ENCODE measurements at places on chromosomes 5 and 9.
A peak's percentile ranks its signal among the peaks of the same experiment; 100 is the strongest.

- no peak for DNase-seq
Measured at GRCh38 chr9:120920806-120921178, 5.8 kb downstream of the TRAF1 start.

DNA sequence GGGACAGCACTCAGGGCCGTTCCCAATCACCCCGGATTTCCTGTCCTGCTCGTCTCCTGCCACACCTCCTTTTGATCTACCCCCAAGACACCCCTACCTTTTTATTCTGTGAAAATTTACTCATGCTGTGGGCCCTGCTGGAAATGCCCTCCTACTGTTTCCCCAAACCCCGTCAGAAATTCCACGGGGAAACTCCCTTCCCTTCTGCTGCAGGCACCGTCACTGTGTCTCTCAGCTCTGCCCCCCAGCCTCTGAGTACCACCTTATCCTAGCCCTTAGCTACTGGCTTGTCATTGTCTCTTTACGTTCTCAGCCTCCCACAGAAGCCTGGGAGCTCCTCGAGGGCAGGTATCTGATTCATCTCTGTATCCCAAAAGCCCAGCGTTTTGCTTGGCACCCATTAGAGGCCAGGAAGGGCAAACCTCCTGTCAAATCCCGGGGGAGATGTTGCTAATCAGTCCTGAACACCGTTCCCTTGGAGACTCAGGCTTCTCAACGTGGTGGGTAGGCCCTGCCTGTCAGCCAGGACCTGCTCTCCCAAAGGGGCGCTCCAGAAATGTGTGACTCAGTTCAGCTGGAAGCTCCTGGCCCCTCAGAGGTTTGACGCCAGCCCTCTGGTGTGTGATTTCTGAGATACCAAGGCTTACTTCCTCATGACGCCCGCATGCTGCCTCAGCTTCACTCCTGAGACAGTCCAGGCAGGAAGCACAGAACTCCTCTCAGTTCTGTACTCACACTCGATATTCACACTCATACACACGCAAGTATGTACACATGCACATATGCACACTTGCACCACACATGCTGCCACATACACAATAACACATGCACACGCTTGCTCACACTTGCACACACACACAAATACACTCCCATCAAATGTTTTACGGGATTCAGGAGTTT, 50.7 kb upstream of the GRHPR start:
- no peak for DNase-seq

GRCh38 chr9:33011831-33012230, 10.4 kb upstream of the APTX start:
- no peak for DNase-seq

DNA sequence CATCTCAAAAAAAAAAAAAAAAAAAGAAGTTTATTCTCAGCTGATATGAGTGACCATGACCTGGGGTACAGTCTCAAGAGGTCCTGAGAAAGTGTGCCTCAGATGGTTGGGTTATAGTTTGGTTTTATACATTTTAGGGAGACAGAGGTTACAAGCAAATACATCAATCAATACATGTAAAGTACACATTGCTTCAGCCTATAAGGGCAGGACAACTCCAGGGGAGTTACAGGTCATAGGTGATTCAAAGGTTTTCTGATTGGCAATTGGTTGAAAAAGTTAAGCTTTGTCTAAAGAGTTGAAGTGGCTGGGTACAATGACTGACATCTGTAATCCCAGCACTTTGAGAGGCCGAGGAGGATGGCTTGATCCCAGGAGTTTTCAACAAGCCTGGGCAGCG, 2.3 kb upstream of the GMCL2 start:
- no peak for DNase-seq

- no peak for DNase-seq
Measured at GRCh38 chr9:13364271-13365000, 84.9 kb upstream of the MPDZ start.

DNA sequence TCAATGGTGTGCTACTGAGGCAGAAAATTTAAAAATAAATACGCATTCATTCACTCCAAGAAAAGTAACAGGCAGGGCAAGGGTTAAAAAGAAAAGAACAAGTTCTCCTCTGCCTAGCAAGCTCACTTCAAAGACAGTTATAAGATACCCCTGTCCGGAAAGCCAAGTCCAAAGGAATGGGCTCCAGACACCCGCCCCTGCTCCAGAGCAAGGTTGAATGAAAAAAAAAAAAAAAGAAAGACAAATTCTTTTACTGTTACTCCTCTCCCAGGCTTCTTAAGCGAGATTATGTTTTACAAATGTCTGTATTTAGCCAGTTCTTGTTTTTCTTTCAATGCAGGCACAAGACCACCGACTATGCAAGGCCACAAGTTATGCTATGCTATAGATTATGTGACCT, 9.1 kb upstream of the ANXA2R start:
- no peak for DNase-seq

GRCh38 chr9:20243841-20244240, 378.5 kb downstream of the MLLT3 start:
- no peak for DNase-seq

DNA sequence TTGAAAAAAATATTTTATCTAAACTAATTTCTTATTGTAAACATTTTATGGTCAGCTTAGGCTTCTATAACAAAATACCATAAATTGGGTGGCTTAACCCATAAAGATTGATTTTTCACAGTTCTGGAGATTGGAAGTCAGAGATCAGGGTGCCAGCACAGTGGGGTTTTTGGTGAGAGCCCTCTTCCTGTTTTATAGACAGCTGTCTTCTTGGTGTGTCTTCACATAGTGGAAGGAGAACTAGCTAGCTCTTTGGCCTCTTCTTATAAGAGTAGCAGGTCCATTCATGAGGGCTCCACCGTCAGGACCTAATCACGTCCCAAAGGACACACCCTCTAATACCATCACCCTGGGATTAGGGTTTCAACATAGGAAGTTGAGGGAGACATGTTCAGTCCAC, 26.6 kb downstream of the OTULINL start:
- no peak for DNase-seq

DNA sequence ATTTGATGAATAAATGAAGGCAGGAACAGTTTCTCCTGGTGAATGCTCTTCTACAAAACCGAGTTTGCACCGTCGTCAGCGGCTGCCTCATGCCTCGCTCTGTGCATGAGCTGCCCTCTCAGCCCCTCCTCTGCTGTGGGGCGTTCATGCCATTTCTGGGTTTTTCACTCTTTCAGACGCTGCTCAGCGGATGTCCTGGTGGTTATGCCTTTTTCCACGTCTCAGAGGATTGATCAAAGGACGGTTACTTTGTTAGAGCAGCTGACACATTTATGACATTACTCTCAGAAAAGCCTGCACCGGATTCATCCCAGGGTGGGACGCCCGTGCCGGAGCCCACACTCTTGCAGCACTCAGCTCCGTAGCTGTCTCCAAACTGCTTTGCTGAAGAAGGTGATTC, 195.9 kb upstream of the PPP1R26 start:
- DNase-seq = no peak

- DNase-seq = no peak
Measured at GRCh38 chr9:110025551-110026170, 182.3 kb downstream of the C9orf152 start.

DNA sequence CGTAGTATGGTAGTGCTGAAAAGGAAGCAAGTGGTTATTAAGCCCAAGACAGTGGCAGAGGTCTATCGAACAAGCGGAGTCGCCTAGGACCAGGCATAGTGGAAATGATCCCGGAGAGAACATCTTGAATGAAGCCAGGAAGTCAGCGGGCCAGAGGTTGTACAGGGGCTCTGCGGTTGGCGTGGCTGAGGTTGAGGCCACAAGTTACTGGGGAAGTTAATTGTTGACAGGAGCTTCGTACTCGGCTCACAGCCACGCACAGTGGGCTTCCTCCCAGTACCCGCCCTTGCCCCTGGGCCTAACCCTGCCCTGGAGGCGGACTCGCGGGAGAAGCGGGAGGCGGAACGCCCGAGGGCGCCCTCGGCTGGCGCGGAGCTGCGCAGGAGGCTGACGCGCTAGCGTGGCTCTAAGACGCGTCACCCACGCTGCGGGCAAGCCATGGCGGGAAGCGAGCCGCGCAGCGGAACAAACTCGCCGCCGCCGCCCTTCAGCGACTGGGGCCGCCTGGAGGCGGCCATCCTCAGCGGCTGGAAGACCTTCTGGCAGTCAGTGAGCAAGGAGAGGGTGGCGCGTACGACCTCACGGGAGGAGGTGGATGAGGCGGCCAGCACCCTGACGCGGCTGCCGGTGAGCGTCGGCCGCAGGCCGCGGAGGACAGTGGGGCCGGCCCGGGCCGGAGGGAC, at the start of gene FBXO4:
Gene FBXO4 (plus strand): TSS at position 410 of the 683 bp plus-strand sequence. CDS start 29 bp downstream, at position 439.
- DNase-seq = peak; percentile 50

GRCh38 chr5:88687373-88687911, 195.5 kb downstream of the MEF2C start:
- no peak for DNase-seq

DNA sequence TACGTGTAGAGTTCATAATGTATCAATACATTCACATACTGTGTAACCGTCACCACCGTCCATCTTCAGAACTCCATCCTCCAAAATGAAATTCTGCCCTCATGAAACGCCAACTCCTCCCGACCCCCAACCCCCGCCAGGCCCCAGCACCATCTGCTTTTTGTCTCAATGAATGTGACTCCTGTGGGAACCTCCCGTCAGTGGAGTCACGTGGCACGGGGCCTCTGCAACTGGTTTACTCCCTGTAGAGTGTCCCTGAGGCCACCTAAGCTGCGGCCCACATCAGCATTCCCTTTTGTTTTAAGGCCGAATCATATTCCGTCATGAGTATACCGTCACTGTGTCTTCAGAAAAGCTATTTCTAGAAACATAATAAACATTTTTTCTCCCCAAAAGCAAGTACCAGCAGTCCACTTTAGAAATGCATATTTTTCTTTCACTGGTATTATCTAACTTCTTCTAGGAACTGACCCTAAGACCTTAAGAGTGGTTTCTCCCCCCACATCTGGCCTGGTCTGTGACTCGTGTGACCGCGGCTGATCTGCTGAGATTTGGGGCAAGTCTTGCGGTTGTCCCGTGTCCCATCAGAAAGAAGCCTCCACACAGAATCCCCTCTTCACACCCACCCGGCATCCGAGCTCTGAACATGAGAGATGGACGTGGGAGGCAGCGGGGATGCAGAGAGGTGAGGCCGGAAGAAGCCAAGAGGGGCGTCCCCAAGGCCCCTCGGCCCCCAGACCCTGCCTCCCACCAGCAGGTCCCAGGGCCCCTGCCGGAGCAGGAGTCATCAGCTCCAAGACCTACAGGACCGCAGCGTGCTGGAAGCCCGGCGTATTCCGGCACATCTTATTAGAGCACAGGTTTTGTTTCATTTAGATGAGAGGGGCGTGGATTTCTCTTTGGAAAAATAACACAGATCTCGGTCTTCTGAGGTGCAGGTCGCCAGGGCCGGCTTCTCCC, 38.3 kb downstream of the SLC6A3 start:
- no peak for DNase-seq

DNA sequence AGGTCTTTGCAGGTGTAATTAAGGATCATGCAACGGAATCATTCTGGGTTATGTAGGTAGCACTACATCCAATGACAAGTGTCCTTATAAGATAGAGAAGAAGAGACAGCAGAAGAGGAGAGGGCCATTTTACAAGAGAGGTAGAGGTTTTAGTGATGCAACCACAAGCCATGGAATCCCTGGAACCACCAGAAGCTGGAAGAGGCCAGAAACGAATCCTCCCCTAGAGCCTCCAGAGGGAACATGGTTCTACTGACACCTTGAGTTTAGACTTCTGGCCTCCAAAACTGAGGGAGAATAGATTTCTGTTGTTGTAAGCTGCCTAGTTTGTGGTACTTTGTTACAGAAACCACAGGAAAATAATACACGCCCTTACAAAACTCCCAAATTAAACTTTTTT, 3.5 kb downstream of the FYB1 start:
- DNase-seq = no peak

DNA sequence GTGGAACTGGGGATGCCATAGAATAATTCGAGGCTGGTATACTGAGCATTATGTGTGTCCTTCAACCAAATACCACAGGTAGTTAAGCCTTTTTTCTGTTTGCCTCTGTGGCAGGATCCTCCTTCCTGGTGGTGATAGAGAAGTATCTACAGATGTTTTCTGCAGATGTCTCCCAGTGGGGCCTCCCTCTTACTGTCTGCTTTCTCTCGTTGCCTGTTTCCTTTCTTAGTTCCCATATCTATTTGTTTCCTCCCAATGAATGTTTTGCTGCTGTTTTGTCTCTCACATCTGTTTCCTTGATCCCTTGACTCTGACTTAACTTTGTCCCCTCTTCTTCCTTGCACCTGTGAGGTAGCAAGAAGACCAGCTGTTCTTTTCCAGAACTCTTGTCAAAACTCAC, 130.9 kb upstream of the NUDT12 start:
- no peak for DNase-seq

DNA sequence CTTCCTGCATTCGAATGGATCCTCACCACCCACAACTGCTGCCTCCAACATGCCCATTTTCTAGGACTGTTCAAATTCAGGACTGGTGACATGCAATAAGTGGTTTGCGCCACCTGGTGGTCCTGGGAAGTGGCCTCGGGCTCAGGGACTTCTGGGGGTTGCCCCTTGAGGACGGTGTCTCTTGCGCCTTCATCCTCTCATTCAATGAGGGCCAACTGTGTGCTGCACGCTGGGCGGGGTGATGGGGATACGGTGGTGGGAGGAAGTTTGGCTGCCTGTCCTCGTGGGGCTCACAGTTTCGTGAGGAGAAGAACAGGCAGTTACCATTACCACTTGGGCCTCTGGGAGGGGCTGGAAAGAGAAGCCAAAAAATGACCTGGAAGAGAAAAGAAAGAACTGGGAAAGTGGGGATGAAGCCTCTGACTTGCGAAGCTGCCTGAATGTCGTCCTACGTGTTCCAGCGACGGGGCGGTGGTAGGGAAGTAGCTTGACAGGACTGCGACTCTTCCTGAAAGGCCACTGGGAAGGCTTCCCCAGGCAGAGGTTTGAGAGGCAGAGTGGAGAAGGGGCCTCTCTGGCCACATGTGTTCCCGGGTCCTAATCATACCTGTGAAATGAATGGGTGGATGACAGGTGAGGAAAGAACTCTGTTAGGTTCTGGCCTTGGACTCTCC, 49.0 kb downstream of the PSD2 start:
- no peak for DNase-seq

- no peak for DNase-seq
Measured at GRCh38 chr5:61119066-61119465, 43.2 kb downstream of the SMIM15 start.

DNA sequence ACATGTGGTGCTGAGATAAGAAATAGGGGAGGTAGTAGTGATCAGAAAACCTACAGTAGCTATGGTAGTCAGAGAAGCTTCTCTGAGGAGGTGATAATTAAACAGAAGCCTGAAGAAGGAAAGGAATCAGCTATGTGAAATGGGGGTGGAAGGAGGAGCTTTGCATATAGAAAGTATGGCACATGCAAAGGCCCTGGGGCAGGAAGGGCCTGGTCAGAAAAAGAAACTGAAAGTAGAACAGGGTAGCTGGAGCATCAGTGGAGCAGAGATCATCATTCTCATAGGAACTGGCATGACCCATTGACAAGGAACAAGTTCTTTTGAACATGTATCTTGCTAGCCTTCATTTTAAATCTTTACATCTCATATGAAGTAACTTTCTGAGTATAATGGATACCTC, 80.7 kb upstream of the ADRA1B start:
- no peak for DNase-seq

Measured in DMS79 treated with DMSO at 0.1 percent for 48 hours (cell line).